ENCODE measurements at places on chromosomes 6 and 20. TPM values are rescaled to one million over a fixed set of nuclear protein-coding genes. Genes with fewer than 3 reads are reported as not detected.

GRCh38 chr20:58646703-58647102 is 4.4 kb upstream of the STX16 start:
- no peak overlapping the region for H3K27ac ChIP-seq
- H3K36me3 ChIP-seq, result peaks cover 7% of the 10 kb centered on the region
- H3K4me1 ChIP-seq, result peaks cover 3% of the 10 kb centered on the region
- no peak overlapping the region for H3K4me3 ChIP-seq
- no peak for DNase-seq
- peaks cover 10% of the 10 kb centered on the region for H3K27me3 ChIP-seq

GRCh38 chr20:2165871-2166270 is 64.2 kb downstream of the STK35 start:
- no peak for DNase-seq
- H3K27ac ChIP-seq, result no peak overlapping the region
- no peaks in the 10 kb centered on the region for H3K4me1 ChIP-seq

RAB44 gene
- 7.9 TPM for total RNA-seq

SYCP2L gene
- 1.6 TPM for total RNA-seq

FOXF2 gene
- total RNA-seq, result not detected

SLC22A23 gene
- total RNA-seq, result 0.11 TPM

RIPOR3 gene
- total RNA-seq, result not detected

DNA sequence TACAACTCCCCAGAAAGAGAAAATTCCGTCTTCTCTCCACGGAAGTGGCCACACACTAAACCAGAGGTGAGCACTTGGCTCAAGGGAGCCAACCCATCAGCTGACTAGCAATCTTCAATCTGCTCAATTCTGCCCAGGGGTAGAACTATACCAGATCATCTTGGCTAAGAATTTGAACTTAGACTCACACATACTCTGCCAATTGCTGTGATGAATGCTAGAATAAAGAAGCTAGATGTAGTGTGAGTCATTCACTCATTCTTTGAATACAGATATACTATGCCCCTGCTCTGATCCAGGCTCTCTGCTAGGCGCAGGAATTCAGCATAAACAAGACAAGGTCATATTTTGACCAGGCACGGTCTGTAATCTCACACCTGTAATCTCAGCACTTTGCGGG is 147.9 kb upstream of the SHLD1 start:
- peaks cover 20% of the 10 kb centered on the region for H3K36me3 ChIP-seq
- H3K4me3 ChIP-seq, result no peak overlapping the region
- no peak for DNase-seq
- no peaks in the 10 kb centered on the region for H3K27me3 ChIP-seq
- peaks cover 55% of the 10 kb centered on the region for H3K4me1 ChIP-seq

DNA sequence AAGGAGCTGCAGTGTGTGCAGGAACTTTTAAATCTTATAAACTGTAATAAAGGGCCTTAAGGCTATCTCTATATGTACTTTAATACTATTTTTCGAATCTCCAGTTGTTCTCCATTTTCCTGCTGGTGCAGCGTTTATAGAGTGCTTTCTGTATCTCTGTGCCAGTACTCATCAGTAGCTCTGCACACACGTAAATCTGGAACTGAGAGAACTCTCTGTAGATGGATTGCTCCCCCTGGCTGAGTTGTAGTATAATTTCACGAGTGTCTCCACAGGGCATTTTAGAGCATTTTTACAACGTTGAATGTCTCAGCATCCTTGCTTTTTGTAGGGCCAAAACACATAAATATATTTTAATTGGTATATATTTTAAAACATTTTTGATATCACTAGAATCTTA is 256.5 kb downstream of the TRDN start:
- no peak overlapping the region for H3K4me3 ChIP-seq
- no peaks in the 10 kb centered on the region for H3K27me3 ChIP-seq
- H3K27ac ChIP-seq, result no peak overlapping the region
- DNase-seq, result no peak

DNA sequence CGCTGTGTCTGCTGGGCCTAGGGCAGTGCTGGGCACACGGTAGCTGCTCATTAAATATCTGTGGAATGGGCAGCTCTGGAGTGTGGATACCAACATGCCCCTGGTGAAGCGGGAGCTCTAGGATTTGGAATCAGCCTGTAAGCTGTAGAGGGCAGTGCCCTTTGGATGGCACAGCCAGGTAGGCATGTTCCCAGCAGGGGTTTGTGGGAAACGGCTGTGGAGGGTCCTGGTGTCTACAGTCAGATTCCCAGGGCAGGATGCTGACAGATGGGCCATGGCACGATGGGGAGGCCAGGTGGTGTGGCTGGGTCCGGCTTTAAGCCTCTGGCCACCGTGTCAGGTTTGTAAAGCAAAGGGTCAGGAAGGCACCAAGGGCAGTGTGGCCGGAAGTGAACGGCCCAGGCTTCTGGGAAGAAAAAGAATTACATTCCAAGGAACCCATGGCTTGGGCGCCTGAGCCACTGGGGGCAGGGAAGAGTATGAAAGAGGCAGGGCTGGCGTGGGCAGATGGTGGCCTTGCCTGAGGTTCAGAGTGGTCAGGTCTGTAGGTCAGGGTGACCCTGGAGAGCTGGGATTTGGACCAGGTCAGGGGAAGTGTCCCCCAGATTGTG is 44.8 kb downstream of the UBE2V1 start:
- H3K27me3 ChIP-seq, result no peaks in the 10 kb centered on the region
- peaks cover 6% of the 10 kb centered on the region for H3K4me1 ChIP-seq
- no peaks in the 10 kb centered on the region for H3K36me3 ChIP-seq
- DNase-seq, result no peak
- H3K27ac ChIP-seq, result no peak overlapping the region

- H3K27me3 ChIP-seq, result peaks cover 13% of the 10 kb centered on the region
- H3K4me3 ChIP-seq, result no peak overlapping the region
These were observed 174.1 kb downstream of the CARMIL1 start for GRCh38 chr6:25453288-25453687.

SLC22A7 gene
- not detected for total RNA-seq

- H3K36me3 ChIP-seq, result no peaks in the 10 kb centered on the region
- no peaks in the 10 kb centered on the region for H3K4me1 ChIP-seq
- no peak overlapping the region for H3K4me3 ChIP-seq
- peaks cover 2% of the 10 kb centered on the region for H3K27me3 ChIP-seq
These were observed 87.9 kb downstream of the THBS2 start for GRCh38 chr6:169165561-169166300.

CD109 gene
- 0.43 TPM for total RNA-seq

GRCh38 chr6:170535004-170535403 is 18.1 kb downstream of the PSMB1 start:
- no peak overlapping the region for H3K4me3 ChIP-seq
- peaks cover 6% of the 10 kb centered on the region for H3K4me1 ChIP-seq
- H3K27me3 ChIP-seq, result no peaks in the 10 kb centered on the region

DNA sequence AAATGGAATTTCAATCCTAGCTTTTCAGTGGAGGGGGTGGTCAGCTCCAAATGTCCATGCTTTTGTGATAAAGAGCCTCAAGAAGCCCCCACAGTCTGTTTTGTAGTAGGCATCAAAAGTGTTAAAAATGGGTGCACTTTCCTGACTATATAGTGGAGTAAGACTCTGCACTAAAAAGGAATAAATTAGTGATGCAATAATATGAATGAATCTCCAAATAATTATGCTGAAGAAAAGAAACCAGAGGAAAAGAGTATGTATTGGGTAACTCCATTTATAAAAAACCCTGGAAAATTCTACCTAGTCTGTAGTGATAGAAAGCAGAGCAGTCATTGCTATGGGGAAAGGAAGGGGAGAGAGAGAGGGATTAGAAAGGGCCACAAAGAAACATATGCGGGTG is 310.4 kb upstream of the SUPT3H start:
- H3K27ac ChIP-seq, result peak overlapping the region; percentile 63
- DNase-seq, result no peak
- no peak overlapping the region for H3K4me3 ChIP-seq
- H3K27me3 ChIP-seq, result peaks cover 8% of the 10 kb centered on the region

HCRTR2 gene
- not detected for total RNA-seq

DNA sequence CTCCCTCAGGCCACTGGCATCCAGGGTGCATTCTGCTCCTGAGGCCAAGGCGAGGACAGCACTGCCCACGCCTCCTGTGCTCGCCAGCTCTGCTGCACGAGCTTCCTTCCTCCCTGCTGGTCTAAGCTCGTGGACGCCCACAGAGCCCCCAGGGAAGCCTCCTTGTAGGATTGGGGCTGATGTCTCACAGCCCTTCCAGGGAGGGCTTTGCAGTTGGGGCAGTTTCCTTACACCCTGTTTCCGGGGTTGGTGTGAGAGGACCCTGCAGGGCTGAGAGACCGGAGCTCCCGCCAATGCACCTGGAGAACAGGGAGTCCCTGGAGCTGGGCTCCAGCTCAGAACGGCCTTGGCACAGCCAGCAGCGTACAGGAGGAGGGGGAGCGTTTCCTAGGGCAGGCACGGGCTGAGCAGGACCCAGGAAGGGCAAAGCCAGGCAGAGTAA is 172.4 kb upstream of the PDE10A start:
- no peaks in the 10 kb centered on the region for H3K36me3 ChIP-seq
- no peak overlapping the region for H3K27ac ChIP-seq
- H3K4me1 ChIP-seq, result peaks cover 2% of the 10 kb centered on the region
- DNase-seq, result no peak

- H3K4me1 ChIP-seq, result no peaks in the 10 kb centered on the region
- no peak for DNase-seq
- no peak overlapping the region for H3K27ac ChIP-seq
- H3K27me3 ChIP-seq, result no peaks in the 10 kb centered on the region
- no peak overlapping the region for H3K4me3 ChIP-seq
These were observed 727.6 kb downstream of the PTPRT start for GRCh38 chr20:42461965-42462593.

DNA sequence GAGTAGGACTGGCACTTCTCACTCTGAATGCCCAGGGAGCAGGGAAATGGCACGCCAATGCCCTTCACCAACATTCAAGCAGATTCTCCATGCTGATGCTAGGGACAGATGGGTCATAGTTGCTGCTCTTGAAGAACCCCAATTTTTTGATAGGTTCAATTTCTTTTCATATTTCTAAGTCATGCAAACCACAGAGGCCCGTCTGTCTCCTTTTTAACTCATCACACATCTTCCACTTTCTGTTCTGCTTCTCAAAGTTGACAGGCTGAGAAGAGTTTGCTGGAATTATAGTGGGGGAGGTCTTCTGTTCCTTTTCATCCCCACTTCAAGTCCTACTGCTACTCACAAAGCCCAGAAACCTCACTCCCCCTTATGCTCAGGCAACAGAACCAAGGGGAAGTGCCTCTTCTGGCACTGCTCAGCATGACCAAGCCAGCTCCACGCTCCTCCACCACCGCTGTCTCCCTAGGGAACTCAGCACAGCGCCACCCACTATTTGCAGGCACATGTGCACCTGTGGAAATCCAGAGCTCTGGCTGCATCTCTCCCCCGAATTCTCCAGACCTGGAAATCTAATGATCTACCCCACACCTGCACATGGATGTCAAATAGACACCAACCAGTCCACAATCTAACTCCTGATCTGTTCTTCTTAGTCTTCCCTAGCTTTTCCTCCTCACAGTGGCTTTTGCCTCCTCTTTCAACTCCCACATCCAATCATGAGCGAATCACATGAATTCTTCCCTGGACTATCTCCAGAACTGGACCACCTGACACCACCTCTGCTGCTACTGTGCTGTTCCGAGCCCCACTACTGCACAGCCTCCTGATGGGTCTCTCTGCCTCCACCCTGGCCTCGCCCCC is 10.7 kb downstream of the ZBTB24 start:
- peak overlapping the region; percentile 28 for H3K4me3 ChIP-seq
- peaks cover 45% of the 10 kb centered on the region for H3K36me3 ChIP-seq
- H3K4me1 ChIP-seq, result peaks cover 39% of the 10 kb centered on the region
- no peaks in the 10 kb centered on the region for H3K27me3 ChIP-seq

DNA sequence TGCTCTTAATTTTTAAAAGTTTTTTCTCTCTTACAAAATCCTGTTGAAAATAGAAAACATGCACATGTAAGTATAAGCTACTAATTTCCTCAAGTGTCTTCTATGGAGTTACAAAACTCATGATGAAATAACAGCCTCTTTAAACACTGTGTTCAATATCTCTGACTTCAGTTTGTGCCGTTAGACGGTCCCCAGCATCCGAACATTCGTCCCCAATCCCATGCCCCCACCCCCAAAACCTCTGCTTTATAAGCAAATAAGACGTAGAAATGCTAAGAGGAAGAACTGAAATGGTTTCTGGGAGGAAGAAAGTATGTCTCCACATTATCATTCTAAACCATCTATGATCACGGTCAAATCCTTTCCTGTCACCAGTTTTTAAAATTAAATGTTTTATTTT is 31.7 kb upstream of the MYB start:
- peaks cover 19% of the 10 kb centered on the region for H3K36me3 ChIP-seq
- no peaks in the 10 kb centered on the region for H3K27me3 ChIP-seq
- H3K27ac ChIP-seq, result peak overlapping the region; percentile 89

DNA sequence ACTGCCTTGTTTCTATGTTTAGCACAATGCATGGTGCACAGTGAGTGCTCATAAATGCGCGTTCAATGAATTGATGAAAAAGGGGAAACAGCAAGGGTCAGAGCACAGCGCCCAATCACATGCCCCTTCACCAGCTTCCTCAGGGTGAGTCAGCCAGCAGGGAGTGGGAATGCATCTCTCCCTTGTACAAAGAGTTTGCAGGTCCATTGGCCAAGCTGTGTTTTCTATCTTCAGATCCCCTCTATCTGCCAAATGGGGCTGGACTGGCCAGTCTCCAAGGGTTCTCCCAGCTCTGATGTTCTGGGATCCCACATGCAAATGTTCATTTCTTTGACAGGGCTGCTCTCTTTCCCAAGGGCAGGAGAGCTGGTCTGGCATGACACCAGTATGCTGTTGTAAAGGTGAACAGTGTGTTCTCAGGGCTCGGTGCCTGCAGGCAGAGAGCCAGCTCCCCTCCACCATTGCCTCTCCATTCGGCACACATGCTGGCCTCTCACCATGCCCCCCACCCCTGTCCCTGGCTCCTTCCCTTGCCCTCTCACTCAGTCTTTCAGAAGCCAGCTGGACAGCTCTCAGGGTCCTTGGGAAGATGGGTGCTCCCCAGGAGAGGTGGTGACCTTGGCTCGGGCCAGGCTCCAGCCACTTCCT is 25.0 kb downstream of the ANGPT4 start:
- peaks cover 7% of the 10 kb centered on the region for H3K27me3 ChIP-seq
- H3K4me3 ChIP-seq, result no peak overlapping the region
- H3K4me1 ChIP-seq, result peaks cover 7% of the 10 kb centered on the region
- DNase-seq, result no peak
- H3K36me3 ChIP-seq, result no peaks in the 10 kb centered on the region

DNA sequence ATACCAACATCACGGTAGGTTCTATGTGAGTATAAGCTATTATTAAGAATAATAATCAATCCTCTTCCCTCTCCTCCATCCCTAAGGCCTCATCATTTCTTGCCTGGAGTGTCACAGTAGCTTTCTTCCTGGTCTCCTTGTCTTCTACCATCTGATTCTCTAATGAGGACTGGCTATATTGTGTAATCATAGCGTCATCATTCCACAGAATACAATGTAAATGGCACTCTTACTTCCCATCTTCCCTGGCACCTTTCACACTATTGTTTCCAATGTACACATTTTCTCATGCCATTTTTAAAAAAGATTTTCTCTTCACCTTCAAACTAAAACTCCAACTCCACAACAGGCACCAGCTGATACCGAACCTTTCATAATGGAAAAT is 2.2 kb upstream of the BTN3A2 start:
- peaks cover 43% of the 10 kb centered on the region for H3K4me1 ChIP-seq
- H3K4me3 ChIP-seq, result peak overlapping the region; percentile 0
- DNase-seq, result no peak
- H3K36me3 ChIP-seq, result no peaks in the 10 kb centered on the region
- no peaks in the 10 kb centered on the region for H3K27me3 ChIP-seq

- DNase-seq, result no peak
- peak within 1 kb of the TSS; percentile 48 for H3K27ac ChIP-seq
- peaks cover 18% of the 10 kb centered on the region for H3K4me1 ChIP-seq
These were observed at the start of gene HLA-DOA for GRCh38 chr6:33008944-33009861. Gene HLA-DOA (minus strand): TSS chr6:33009591.

- H3K27me3 ChIP-seq, result peaks cover 15% of the 10 kb centered on the region
- no peak overlapping the region for H3K4me3 ChIP-seq
- H3K4me1 ChIP-seq, result no peaks in the 10 kb centered on the region
- H3K27ac ChIP-seq, result no peak overlapping the region
- H3K36me3 ChIP-seq, result no peaks in the 10 kb centered on the region
These were observed 4.7 kb downstream of the TULP1 start for GRCh38 chr6:35508027-35508426.

All from natural killer cell treated with Interleukin-12 subunit alpha and Interleukin-12 subunit beta and Interleukin-15 and Interleukin-18, amount 100 ng/mL, for 72 hours (primary cell).